Immature natural killer cell (primary cell): ENCODE measurements at places on chromosomes 13 and 19.

- no peak for DNase-seq
- H3K4me1 ChIP-seq, result peaks cover 64% of the 10 kb centered on the region
- H3K27me3 ChIP-seq, result peaks cover 10% of the 10 kb centered on the region
- H3K36me3 ChIP-seq, result peaks cover 3% of the 10 kb centered on the region
- peak overlapping the region; percentile 97 for H3K4me3 ChIP-seq
- H3K27ac ChIP-seq, result peak overlapping the region; percentile 100
Observed at GRCh38 chr19:55635856-55636440, 4.9 kb upstream of the ZNF580 start.

- H3K27me3 ChIP-seq, result peaks cover 10% of the 10 kb centered on the region
- peaks cover 30% of the 10 kb centered on the region for H3K4me1 ChIP-seq
- no peaks in the 10 kb centered on the region for H3K36me3 ChIP-seq
- peak; percentile 5 for DNase-seq
- H3K27ac ChIP-seq, result no peak overlapping the region
- H3K4me3 ChIP-seq, result peak overlapping the region; percentile 66
Observed at GRCh38 chr13:57629821-57630235, 1.7 kb upstream of the PCDH17 start.

DNA sequence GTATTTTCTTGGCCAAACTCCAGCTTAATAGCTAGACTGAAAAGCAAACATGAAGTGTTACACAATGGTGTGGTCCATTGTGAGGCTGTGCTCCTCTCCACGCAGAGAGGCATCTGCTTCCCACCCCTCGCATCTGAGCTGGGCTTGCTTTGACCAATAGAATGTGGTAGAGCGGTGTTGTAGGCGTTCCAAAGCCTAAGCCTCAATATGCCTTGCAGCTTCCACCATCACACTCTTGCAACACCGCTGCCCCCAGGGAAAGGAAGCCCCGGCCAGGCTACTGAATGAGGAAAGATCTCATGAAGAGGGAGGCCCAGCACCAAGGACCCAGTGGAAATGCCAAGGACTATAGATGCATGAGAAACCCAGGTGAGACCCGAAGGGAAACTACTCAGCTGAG lies 9.4 kb downstream of the FLT1 start:
- no peaks in the 10 kb centered on the region for H3K36me3 ChIP-seq
- no peaks in the 10 kb centered on the region for H3K4me1 ChIP-seq
- no peak overlapping the region for H3K27ac ChIP-seq
- H3K27me3 ChIP-seq, result peaks cover 5% of the 10 kb centered on the region
- H3K4me3 ChIP-seq, result no peak overlapping the region

DNA sequence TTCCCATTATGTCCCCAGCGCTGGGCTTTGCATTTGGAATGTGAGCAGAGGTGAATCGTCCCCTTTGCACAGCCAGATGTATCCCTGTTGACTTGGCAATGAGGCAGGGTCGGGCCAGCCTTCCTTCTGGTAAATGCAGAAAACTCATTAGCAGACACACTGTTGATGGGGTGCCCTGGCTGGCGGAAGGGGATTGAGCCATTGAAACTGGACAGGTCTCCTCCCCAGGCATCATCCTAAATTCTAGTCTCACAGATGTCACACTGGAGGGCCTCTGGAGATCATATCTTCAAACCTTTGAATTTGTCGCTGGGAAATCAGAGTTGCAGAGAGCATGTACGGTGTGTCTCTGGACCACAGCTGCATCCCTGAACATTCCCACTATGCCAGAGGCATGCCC lies 219.5 kb upstream of the TSHZ3 start:
- H3K27ac ChIP-seq, result no peak overlapping the region
- DNase-seq, result no peak
- H3K4me1 ChIP-seq, result no peaks in the 10 kb centered on the region
- H3K27me3 ChIP-seq, result no peaks in the 10 kb centered on the region

DNA sequence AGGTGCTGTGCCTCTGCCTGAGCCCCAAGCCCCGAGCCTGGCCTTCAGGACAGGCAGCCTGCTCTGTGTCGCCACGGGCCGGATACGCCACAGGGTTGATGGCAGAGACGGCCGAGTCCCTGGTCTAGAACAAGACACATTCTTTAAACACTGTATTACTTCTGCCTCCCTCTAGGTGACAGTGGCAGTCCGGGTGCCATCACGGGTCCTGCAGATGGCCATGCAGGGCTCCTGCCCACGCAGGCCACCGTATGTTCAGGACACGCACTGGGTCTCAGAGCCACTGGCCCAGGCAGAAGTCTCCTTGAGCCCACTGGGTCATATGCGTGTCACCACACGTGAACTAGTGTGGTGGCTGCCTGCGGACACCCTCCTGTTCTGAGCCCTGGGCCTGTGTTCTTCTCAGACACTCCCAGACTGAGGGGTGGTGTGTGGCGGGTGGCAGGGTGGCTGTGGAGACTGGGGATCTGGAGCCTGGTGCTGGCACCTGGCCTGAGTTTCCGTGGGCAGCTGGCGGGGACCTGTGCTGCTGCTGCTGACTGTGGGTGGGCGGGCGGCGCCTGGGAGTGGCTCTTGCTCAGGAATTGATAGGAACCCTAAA lies 4.4 kb downstream of the PLEKHJ1 start:
- peaks cover 11% of the 10 kb centered on the region for H3K27me3 ChIP-seq
- peaks cover 26% of the 10 kb centered on the region for H3K4me1 ChIP-seq
- no peak overlapping the region for H3K27ac ChIP-seq

- H3K36me3 ChIP-seq, result no peaks in the 10 kb centered on the region
- peak overlapping the region; percentile 86 for H3K27ac ChIP-seq
- H3K4me1 ChIP-seq, result peaks cover 32% of the 10 kb centered on the region
- peak overlapping the region; percentile 82 for H3K4me3 ChIP-seq
- H3K27me3 ChIP-seq, result peaks cover 12% of the 10 kb centered on the region
Observed at GRCh38 chr19:1590641-1591397, 1.8 kb downstream of the MBD3 start.

DNA sequence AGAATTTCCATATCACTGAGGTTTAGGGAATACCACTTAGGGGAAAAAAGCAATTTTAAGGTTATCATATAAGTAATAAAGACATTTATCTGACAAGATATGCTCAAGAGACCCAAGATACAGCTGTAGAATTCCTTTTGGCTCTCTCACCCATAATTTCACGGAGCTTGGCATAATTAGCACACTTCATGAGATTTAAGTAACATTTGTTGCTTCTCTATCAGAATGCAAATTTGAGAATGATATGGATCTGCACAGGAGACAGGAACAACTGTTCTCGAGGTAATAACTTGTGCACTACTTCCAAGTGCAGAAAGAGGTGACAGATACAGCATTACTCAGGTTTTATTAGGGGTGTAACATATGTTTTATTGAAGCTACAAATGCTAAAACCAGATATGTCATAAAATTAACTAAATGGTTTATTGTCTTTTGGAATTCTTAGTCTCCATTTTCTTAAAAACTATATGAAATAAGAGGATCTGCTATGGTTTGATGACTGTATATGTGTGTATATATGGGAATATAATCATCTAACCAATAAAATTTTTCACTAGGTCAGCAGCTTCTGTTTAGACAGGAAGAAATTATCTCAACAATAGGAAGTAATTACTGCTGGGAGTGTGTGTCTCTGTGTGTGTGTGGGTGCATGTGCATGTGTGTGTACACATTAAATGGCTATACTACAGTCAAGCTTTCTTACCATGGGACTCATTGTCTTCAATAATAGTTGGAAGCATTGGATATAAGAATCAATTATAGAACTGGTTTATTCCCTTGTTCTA lies 401.3 kb downstream of the PCDH17 start:
- H3K27ac ChIP-seq, result no peak overlapping the region
- H3K36me3 ChIP-seq, result no peaks in the 10 kb centered on the region
- DNase-seq, result no peak
- no peaks in the 10 kb centered on the region for H3K27me3 ChIP-seq

- H3K4me3 ChIP-seq, result no peak overlapping the region
- DNase-seq, result no peak
- H3K27ac ChIP-seq, result no peak overlapping the region
- peaks cover 17% of the 10 kb centered on the region for H3K27me3 ChIP-seq
Observed at GRCh38 chr19:53853707-53854106, 14.0 kb upstream of the MYADM start.

- no peaks in the 10 kb centered on the region for H3K36me3 ChIP-seq
- H3K4me1 ChIP-seq, result no peaks in the 10 kb centered on the region
- no peak overlapping the region for H3K27ac ChIP-seq
Observed at GRCh38 chr13:84810781-84811180, 928.5 kb upstream of the SLITRK1 start.

DNA sequence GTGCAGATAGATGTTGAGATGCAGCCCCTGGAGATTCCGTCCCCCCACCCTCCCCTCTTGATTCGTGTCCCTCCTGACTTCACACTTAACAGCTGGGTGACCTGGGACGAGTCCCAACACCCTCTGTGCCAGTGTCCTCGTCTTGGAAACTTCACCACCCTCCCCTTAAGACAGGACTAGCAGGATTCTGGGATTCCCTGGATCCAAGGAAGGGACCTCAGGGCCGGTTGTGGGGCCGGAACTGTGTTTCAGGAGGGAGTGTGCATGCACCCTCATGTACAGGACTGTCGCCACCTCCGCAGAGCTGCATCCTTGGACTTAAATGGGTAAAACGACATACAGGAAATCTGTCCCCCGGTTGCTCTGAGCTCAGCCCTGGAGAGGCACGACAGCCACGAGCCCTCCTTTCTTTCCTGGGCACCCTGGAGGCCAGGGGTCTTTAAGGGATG lies 990 bp downstream of the MYO9B start:
- peaks cover 5% of the 10 kb centered on the region for H3K27me3 ChIP-seq
- peak overlapping the region; percentile 99 for H3K4me3 ChIP-seq
- H3K27ac ChIP-seq, result peak overlapping the region; percentile 100
- DNase-seq, result peak; percentile 17
- peaks cover 74% of the 10 kb centered on the region for H3K4me1 ChIP-seq

- H3K27me3 ChIP-seq, result peaks cover 1% of the 10 kb centered on the region
- no peak for DNase-seq
- no peaks in the 10 kb centered on the region for H3K4me1 ChIP-seq
Observed at GRCh38 chr13:76645632-76646031, 240.6 kb downstream of the KCTD12 start.

DNA sequence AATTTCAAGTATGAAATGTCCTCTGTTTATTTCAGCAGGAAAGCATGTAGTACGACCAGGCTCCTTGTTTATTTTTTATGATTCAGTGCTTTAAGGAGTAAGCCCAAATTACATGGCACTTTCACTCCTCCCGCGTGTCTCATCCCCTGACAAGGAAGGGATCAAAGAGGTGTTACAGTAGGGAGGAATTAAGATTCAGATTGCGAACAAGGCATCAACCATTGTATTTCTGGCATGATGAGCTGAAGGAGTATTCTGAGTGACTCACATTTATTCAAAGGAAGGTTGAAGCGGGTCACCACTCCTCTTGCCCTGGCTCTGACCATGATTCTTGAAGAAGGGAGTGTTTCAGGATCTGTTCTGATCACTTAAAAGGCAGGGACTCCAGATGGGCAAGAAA lies 46.1 kb upstream of the CNMD start:
- DNase-seq, result no peak
- no peaks in the 10 kb centered on the region for H3K4me1 ChIP-seq
- H3K4me3 ChIP-seq, result no peak overlapping the region
- no peak overlapping the region for H3K27ac ChIP-seq
- no peaks in the 10 kb centered on the region for H3K36me3 ChIP-seq

- peaks cover 7% of the 10 kb centered on the region for H3K36me3 ChIP-seq
- no peak for DNase-seq
- no peaks in the 10 kb centered on the region for H3K27me3 ChIP-seq
- H3K27ac ChIP-seq, result no peak overlapping the region
Observed at GRCh38 chr19:27851002-27851481, 1361.9 kb downstream of the UQCRFS1 start.

DNA sequence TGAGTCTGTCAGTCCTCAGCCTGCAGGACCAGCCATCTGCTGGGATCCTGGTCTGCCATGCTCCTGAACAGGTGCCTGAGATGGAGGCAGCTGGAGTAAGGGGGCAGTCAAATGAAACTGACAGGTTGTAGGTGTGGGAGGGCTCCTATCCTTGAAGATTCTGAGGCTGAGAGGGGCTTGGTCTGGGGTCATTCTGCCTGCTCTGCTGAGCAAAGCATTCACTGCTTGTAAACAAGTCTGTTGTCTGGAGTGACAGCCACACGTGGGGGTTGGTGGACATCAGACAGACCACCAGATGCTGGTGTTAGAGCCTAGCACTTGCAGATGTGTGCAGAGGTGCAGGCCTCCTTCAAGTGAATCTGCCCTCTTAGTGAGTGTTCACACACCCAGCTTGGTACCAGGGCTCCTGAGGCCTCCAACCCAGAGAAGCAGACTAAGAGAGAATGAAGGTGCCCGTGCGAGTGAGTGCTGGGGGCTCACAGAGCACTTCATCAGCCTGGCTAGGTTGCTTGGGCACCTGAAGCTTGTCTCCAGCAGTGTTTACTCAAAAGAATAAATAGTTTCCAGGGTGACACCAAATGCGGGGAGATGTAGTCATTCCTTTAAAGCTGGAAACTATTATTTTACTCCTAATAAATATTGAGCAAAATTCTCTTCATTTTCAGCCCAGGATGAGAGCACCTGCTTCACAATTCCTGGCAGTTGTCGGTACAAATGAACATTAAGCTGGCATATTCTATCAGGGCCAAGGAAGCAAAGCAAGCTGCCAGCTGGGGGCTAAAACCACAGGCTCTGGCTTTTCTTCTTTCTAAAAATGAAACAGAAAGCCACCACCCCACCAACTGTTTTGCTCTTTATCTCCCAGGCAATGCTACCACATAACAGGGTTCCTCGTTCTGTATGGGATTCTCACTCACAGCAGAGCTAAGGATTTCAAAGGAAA lies 82.3 kb downstream of the RNASEH2B start:
- DNase-seq, result peak; percentile 39
- H3K27ac ChIP-seq, result peak overlapping the region; percentile 22
- peaks cover 31% of the 10 kb centered on the region for H3K4me1 ChIP-seq
- peak overlapping the region; percentile 73 for H3K4me3 ChIP-seq
- H3K36me3 ChIP-seq, result no peaks in the 10 kb centered on the region
- peaks cover 9% of the 10 kb centered on the region for H3K27me3 ChIP-seq

DNA sequence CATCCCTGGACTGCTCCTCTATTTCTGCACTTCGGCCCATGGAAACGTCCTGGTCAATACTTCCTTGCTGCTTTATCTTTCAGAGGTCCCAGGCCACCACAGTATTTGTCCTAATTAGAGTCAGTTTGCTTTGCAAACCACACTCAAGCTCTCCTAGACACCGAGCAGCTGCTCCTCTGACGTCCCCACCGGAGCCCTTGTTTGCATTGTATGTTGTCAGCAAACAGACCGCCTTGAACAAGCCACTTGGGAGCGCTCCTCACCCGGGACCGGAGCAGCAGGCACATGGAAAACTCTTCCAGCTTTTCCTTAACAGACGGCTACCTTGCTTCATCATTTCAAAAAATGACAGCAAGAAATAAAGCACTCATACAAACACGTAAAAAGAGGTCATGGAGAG lies 51.5 kb upstream of the GTF3A start:
- H3K36me3 ChIP-seq, result no peaks in the 10 kb centered on the region
- no peak overlapping the region for H3K27ac ChIP-seq
- H3K27me3 ChIP-seq, result peaks cover 4% of the 10 kb centered on the region
- no peak for DNase-seq
- no peak overlapping the region for H3K4me3 ChIP-seq

GRCh38 chr19:48991873-48992580 lies 1.1 kb downstream of the GYS1 start:
- peak overlapping the region; percentile 83 for H3K27ac ChIP-seq
- peaks cover 27% of the 10 kb centered on the region for H3K4me1 ChIP-seq
- no peak for DNase-seq
- peak overlapping the region; percentile 95 for H3K4me3 ChIP-seq
- peaks cover 4% of the 10 kb centered on the region for H3K27me3 ChIP-seq
- peaks cover 12% of the 10 kb centered on the region for H3K36me3 ChIP-seq

GRCh38 chr13:76799696-76800095 lies 86.5 kb downstream of the KCTD12 start:
- H3K36me3 ChIP-seq, result no peaks in the 10 kb centered on the region
- no peak for DNase-seq
- no peak overlapping the region for H3K27ac ChIP-seq
- H3K4me1 ChIP-seq, result no peaks in the 10 kb centered on the region
- no peak overlapping the region for H3K4me3 ChIP-seq

- no peak for DNase-seq
- H3K27ac ChIP-seq, result no peak overlapping the region
- H3K4me1 ChIP-seq, result peaks cover 10% of the 10 kb centered on the region
Observed at GRCh38 chr13:49210669-49211068, 9.5 kb upstream of the MLNR start.
